ENCODE measurements at places on chromosomes 7 and 10.

DNA sequence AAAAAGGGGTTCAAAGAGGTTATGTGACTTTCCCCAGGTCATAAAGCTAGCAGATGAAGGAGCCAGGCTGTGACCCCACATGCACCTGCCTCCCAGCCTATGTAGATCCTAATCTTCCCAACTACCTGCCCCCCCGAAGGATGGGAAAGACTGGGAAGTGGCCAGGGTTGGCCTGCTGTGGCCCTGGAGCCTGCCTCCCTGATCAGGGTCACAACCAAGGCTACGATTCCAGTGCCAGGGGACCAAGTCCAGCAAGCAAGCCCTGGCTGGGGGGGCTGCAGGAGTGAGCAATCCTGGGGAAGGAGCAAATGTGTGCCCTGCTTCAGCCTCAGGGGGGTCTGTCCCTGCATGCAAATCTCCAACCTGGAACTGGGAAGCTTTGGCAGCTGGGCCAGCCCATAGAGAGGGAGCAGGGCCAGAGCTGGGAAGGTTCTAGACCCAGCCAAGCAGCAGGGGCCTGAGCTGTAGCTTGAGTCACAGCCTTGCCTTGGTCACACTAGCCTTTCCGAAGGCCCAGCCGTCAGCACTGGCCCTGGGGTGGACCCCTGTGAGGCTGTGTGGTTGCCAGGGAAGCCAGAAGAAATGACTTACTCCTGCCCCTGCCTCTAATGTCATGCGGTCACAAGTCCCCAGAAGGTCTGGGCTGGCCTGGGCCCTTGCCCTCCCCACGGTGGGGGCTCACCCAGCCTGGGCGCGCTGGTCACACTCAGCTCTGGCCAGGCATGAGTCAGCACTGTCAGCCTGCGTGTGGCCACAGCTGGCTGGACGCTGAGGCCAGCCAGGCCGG is 96.4 kb upstream of the ZMIZ1 start:
- no peak for DNase-seq

DNA sequence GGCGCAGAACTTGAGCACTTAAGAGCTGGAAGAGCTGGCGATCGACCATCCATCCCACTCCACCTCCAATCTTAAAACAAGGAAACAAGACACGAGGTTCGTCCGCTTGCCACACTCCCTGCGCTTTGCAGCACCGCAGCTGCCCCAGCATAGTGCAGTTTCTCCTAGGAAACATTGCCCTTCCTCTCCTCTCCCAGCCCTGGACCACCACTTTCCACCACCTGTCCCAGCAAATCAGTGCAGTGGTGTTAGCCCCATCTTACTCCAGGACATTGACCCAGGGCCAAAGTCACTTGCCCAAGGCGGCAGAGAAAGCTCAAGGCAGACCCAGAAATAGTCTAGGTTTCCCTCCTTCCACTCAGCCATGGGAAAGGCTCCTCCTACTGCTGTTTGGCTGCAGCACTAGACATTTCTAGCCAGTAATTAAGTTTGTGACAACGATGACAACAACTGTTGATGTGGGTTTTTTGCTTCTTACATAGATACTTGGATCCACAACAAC is 1.5 kb upstream of the PARD3 start:
- DNase-seq, result no peak

DNA sequence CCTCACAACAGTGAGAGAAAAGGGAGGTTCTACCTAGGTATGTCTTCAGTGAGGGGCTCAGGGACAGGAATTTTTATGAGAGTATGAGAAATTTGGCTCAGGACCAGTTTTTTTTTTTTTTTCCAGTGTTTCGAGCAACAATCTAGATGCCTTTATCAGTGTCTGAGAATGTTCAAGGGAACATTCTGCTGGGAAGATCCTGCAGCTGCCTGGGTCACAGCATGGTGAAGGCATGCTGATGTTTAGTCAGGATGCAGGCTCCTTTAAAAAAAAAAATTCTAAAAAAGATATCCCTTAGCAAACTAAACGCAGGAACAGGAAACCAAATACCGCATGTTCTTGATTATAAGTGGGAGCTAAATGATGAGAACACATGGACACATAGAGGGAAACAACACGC is 31.0 kb downstream of the SBDS start:
- no peak for DNase-seq

DNA sequence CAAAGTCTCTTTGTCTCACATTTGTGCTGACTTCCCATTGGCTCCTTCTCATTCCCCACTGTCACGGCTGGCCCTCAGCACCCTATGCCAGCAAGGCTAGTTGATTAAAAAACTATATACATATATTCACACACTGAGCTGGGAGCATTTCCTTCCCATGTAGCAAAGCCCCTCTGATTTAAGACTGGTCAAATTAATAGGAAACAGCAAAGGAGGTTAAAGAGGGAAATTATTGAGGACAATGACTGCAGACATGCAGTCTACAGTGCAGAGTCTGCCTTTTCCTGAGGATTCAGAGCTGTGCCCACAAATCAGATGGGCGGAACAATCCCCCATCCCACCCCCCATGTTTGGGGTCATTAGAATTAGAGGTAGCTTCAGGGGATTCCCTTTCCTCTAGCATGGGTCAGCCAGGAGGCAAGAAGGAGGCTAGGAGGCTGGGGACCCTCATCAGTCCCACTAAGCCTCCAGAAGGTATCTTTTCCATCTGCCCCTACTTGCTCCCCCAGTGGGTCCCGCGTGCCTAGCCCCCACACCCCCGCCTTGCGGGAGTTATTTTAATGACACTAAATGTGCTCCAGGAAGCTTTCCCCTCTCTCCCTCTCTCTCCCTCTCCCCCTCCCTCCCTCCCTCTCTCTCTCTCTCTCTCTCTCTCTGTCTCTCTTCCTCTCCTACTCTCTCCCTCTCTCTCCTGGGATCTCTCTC is 9.8 kb upstream of the DLX6 start:
- no peak for DNase-seq

DNA sequence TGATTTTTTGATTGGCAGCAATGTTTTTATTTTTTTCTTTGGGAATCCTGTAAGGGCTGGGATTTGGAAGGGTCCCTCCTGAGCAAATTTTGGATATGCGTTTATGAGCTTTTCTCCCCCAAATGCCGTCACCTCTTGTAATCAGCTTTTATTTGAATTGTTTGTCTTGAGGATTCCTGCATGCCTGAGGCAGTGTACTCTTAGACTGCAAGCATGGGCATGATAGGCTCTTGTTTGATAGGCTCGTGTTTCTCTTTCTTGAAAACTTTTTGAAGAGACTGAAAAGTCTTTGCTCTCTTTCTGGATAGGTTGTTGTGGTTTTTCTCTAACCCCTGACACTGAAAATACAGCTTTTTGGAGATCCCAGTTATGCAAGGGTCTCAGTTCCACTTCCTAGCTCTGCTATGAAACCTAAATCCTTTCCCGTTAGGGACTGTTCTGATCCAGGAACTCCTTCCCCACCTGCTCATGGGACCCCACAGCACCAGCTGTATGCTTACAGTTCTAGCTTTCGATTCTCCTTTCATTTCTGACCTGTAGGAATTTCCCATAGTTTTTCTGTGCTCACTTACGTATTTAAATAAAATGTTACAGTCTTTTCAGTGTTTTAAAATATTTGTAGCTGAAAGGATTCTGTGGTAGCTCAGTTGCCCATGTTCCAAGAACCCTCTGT is 17.2 kb downstream of the TSPAN13 start:
- no peak for DNase-seq

GRCh38 chr7:22356010-22356691 is 803 bp downstream of the RAPGEF5 start:
- no peak for DNase-seq

GRCh38 chr10:84118395-84119006 is 20.8 kb upstream of the GHITM start:
- no peak for DNase-seq

DNA sequence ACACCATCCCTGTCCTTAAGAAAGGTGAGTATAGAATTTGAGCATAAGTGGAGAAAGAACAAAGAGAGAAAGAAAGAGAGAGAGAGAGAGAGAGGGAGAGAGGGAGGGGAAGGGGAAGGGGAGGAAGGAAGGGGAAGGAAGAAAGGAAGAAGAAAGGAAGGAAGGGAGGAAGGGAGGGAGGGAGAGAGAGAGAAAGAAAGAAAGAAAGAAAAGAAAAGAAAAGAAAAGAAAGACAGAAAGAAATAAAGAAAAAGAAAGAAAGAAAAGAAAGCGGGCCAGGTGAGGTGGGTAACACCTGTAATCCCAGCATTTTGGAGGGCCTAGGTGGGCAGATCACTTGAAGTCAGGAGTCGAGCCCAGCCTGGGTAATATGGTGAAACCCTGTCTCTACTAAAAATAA is 19.9 kb downstream of the CCL24 start:
- DNase-seq, result no peak

GRCh38 chr10:132396494-132397035 is 435 bp upstream of the PWWP2B start:
- no peak for DNase-seq

- no peak for DNase-seq
Measured at GRCh38 chr10:82742898-82743297, 867.9 kb downstream of the NRG3 start.

DNA sequence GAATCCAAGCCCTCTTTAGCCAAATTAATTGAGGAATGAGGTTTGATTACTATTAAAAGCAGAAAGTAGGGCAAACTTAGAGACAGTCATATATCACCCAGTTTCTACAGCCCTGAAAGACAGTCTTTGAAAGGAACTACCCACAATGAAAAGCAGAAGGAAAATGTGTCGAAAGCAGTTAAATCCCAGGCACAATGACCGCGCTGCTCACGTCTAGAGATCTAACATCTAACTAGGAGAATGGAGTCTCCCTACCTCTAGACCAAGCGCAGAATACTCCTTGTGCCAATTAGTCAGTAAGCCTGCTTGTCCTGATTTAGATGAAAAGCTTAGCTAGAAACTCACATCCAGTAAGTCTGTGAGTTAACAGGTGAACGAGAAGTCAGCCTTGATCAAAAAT is 350.0 kb downstream of the FGFR2 start:
- no peak for DNase-seq

- DNase-seq, result no peak
Measured at GRCh38 chr10:83533290-83533689, 606.0 kb upstream of the GHITM start.

DNA sequence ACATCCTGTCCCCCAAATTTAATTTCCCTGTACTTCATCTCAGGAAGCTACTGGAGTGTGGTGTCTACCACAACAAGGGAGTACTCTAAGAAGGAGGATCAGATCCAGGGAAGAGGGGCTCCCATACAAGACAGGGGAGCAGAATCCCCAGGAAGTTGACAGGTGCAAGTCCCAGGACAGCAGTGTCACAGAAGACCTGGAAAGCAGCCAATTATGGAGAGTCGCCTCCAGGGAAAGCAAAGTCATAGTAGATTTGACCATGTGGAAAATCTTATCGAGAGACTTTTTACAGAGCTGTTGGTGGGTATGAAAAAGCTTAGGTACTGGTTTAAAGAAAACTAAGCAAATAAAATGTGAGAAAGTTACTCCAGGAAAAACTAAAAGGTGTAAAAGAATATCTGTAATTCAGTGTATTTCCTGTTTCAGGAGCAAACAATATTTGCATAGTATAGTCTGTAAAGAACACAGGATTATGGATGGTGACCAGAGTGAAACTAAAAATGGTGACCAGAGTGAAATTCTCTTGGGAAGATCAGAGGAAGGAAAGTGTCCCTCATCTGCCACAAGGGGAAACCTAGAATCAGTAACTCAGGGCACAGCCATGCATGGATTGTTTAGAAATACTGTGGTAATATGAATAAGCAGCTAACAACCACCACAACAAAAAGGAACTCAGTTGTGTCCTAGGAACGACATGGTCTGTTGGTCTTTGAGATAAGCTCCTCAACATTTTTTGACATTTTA is 44.5 kb downstream of the LANCL2 start:
- no peak for DNase-seq

DNA sequence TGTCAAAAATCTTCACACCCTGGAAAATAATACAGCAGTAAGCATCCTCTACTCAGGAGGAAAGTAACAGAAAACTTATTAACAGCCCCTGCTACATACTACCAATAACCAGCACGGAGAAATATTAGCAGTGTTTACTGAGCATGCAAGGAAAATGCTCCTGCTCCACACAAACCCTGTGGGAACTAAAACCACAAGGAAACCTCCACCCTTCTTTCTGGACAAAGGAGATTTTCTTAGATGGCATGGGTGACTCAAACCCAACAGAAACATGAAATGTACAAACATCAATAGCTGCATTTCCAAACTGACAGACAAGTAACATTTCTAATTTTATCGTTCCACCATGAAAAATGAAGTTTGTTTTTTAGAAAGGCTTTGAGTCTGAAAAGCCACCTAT is 113.4 kb downstream of the VPS41 start:
- no peak for DNase-seq

DNA sequence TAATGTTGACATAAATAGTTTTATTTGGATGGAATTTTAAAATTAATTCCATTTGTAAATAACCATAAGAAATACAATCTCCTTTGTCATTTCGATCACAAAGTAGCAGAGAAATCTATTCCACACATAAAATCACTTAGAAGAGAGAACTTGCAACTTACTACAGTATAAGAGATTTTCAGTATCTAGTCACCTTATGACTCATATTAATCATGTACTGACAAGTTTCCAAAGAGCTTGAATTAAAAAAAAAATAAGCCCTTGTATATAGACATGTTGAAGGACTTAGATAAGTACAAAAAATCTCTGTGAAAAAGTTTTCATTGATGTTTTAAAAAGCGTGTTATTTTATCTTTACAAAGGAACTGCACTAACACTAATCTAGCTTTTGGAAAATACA is 207.1 kb upstream of the ETV1 start:
- DNase-seq, result no peak

GRCh38 chr10:47164800-47165128 is 135.2 kb upstream of the GDF10 start:
- no peak for DNase-seq

DNA sequence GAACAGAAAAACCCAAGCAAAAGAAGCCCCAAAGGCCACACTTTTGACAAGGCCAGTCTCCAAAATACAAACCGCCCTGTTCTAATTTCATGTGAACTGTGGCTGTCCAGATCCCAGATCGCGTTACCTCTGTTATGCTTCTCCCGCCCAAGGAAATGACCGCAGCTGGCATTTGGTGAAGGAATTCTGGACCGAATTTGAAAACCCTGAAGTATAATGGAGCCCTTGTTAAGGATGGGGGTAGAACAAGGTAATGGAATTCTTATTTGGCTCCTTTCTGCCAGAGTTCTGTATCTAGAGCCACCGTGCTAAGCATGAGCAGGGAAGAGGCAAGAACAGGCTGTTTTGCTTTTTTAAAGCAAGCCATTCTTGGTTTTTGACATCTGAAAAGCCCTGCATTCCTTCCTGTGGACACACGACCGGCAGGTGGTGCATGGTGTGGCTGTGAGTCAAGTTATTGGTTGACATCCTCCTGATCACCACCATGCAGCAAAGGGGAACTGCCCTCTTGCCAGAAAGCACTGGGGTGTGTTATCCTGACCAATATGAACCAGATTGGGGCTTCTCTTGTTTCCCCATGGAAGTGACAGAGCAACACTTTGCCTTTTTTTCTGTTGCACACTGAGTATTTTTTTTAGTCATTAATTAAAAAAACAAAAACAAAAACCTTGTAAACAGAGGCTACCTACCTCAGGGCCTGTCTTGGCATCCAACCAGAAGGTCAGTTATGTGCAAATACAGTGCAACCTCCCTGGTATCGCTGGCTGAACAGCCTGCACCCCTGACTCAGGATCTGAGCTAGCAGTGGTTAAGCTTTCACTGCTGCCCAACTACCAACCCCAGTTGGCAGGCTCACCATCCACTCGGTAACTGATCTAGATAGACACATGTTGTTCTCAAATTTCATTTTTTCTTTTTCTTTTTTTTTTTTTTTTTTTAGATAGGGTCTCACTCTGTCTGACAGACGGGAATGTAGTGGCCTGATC is 14.2 kb downstream of the UCMA start:
- DNase-seq, result no peak
